ENCODE measurements at places on chromosomes 2 and 18.

DNA sequence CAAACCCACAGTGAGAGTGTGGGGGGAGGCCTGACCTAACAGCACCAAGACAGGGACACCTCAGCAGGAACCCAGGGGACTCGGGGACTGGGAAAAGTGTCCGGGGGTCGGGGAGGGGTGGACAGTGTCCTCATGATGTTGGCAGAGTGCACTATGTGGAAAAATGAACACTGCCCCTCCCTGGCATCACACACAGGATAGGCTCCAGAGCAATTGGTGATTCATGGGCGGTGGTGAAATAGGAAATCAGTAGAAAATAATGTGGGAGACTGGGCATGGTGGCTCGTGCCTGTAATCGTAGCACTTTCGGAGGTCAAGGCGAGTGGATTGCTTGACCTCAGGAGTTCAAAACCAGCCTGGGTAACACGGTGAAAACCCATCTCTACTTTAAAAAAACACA is 3.6 kb upstream of the ANO7 start:
- no peak for DNase-seq

- peak; percentile 23 for DNase-seq
Measured at GRCh38 chr2:39492095-39492590, 55.1 kb upstream of the MAP4K3 start.

- no peak for DNase-seq
Measured at GRCh38 chr2:112001136-112001715, 53.8 kb upstream of the TMEM87B start.

- DNase-seq, result no peak
Measured at GRCh38 chr2:100211521-100211920, 69.1 kb upstream of the AFF3 start.

DNA sequence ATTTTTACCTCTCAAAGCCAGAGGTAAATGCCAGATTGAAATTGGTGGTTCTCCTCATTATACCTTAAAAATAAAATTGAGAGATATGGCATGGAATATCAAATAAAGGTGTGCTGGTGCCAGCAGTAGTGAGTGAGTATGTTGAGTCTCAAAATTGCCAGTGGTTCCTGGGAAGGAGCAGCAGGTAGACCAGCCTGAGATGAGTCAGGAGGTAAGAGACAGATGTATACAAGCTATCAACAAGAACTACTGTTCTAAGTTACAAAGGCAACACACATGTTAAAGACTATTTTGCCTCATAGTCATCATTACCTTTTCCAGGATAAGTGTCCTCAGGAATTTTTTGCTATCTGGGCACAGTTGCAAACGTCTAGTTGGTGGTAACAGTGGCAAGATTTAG is 1.3 kb upstream of the UPP2 start:
- DNase-seq, result no peak

DNA sequence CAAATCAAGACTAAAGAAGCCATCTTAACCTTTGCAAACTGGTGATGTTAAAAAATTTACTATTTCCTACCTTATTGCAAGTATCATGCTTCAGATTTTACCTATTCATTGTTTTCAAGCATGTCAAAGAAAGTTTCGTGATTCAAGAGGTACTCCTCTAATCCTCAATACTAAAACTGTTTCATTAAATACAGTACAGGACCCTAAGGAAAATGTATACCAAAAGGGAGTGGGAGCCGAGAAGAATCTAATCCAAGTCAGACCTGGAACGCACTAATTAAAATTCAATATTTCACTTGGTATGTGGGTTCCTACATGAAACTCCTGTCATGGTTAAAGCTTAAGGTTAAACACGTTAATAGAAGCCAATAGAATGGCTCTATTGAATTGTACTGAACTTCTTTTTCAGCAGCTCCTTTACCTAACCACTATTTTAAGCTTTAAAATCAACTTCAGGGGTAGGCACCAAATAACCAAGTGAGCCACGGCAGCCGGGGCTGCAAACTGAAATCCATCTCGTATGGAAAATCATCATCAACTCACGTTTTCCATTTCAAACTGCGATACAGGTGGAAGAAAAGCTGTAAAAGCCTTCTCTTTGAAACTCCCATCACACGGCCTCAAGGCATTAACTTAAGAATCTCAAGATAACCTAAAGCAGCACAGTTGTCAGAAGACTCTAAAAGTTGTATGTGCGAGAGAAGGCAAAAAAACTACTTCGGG is 188.8 kb downstream of the ZEB2 start:
- DNase-seq, result no peak

- no peak for DNase-seq
Measured at GRCh38 chr18:25010623-25011374, 341.2 kb downstream of the ZNF521 start.

DNA sequence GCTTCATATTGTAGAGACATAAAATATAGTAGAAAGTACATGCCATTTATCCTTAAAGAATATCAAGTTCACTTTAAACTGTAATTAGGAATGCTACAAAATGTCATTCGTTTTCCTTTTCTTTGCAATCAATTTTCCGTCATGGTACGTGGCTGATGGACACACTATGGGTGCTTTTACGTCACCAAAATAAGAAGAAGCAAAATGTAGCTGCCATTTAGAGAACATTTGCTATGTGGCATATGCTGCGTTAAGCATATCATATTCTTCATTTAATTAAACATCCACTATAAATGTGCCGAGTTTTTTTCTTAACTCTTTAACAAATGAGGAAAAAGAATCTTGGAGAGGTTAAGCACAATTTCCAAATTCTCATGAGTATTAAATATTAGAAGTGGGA is 1358.5 kb upstream of the NXPH2 start:
- no peak for DNase-seq

DNA sequence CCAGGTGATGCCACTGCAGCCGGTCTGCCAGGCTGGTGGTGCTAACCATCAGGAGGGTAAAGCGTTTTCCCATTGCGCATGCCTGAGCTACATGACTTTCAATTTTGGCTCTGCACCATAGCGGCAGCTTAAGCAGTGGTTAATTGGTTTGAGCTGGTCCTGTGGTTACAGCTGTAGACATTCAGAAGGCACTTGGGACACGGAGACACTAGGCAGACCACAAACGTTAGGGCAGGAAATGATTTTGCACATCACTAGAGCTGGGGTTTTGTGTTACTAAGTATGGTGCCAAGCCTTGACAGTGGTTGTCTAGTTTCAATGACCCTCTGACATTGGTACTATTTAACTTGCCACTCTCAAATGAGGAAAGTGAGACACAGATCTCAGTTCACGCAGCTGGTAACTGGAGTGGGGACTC is 28.9 kb upstream of the CNOT11 start:
- peak; percentile 37 for DNase-seq

- no peak for DNase-seq
Measured at GRCh38 chr2:172090044-172090961, 5.0 kb downstream of the DLX1 start.

DNA sequence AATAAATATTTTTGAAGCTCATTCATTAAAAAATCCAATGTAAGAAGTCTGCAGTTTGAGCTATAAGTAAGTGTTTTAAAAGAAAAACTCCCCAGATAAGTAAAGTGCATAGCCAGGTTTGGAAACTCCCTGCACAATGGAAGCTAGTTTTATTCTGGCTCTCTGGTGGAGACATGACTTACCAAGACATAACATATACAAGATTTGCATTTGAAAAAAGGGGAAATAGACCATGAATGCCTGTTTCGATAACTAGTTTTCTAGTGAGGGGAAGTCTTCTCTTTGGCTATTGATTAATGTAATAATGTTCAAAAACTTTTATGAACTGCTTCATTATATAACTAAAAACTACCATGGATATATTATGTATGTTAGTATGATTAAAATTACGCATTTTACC is 435.2 kb downstream of the ARHGAP15 start:
- DNase-seq, result no peak

- no peak for DNase-seq
Measured at GRCh38 chr2:224163566-224164307, 124.7 kb upstream of the SERPINE2 start.

- DNase-seq, result no peak
Measured at GRCh38 chr2:9549420-9549819, 6.2 kb downstream of the ADAM17 start.

DNA sequence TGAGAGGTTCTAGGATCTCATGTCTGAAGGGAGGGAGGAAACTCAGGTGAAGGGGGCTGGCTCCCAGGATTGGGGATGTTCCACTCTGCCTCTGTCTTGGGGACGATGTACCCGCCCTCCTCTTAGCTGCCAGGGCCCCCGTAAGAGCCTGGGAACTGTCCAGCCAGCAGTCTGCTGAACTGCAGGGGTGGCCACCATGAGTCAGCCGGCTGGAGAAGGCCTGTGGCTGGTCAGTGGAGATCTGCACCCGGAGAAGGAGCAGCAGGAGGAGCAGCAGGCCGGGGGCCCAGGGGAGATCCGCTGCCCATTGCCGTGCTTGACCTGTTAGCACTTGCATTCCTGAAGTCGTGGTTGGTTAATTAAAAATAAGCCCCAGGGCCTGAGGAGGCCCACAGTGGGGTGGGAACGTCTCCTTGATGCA is 180.3 kb downstream of the TFCP2L1 start:
- no peak for DNase-seq

DNA sequence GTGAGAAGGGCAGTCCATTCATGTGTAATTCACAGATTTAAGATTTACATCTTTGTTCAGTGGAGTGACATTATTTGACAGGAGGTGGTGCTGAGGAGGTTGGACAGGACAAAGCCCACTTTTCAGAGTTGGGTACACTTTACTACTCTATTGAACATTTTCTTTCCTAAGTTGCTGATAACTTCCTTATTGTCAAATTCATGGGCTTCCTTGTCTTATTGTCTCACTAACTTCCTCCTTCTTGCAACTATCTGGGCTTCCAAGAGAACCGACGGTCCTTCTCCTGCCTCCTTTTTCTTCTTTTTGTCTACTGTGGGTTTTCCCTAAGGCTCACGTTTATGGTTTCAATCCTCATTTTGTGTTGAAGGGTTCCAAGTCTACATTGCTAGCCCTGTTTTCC is 67.7 kb upstream of the DNMT3A start:
- DNase-seq, result no peak

DNA sequence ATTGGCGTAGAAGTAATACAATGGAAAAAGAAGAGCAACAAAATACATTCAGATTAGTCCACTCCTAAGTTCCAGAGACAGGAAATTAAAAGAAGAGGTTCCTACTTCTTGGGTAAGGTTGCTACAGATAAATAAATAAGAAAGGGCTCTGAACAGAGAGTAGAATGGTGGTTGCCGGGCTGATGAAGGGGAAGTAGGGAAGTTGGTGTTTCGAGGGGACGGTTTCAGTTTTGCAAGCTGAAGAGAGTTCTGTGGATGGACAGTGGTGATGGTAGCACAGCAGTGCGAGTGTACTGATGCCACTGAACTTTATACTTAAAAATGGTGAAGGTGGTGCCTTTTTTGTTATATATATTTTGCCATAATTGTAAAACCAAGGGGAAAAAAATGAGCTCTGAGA is 48.2 kb downstream of the CABYR start:
- DNase-seq, result no peak

- DNase-seq, result no peak
Measured at GRCh38 chr2:181992776-181993175, 7.1 kb downstream of the PPP1R1C start.

GRCh38 chr18:9737006-9737405 is 28.9 kb downstream of the RAB31 start:
- no peak for DNase-seq

GRCh38 chr18:13258921-13259320 is 40.4 kb downstream of the LDLRAD4 start:
- no peak for DNase-seq

DNA sequence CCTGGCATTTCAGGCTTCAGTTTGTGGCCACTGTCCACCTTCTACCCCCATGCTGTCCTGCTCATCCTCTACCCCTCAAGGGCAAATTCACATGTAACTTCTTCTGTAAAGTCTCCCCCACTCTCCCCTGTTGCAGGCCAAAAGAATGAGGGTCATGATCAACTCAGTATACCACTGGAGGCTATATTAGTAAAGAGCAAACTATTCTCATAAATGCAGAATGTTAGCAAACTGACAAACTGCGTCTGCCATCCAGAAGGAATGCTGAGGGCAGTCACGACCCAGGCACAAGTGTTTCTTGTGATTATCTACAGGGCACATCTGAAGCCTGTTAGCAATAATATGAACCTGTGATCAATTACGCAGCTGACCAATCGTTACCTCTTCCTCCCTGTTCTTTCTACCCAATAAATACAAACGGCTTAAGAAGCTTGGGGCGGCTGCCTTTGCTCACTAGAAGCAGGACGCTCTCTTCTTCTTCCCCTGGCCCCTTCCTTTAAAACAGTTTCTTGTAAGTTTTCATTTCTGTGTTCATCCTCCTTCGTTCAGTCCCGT is 58.3 kb downstream of the SEPTIN10 start:
- DNase-seq, result no peak

GRCh38 chr18:54357082-54357659 is 487 bp downstream of the STARD6 start:
- DNase-seq, result no peak

DNA sequence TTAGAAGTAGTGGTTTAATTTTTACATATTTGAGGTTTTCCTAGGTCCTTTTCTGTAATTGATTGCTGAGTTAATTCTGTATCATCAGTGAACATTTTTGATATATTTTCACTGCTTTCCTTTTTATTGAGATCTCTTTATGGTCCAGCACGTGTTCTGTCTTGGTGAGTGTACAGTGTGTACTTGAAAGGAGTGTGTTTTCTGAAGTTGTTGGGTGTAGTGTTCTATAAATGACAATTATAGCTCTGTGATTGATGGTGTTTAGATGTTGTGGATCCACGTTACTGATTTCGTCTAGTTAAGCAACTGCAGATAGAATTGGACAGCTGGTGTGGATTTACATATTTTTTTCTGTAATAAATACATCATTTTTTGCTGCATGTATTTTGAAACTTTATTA is 32.7 kb downstream of the AGFG1 start:
- no peak for DNase-seq

DNA sequence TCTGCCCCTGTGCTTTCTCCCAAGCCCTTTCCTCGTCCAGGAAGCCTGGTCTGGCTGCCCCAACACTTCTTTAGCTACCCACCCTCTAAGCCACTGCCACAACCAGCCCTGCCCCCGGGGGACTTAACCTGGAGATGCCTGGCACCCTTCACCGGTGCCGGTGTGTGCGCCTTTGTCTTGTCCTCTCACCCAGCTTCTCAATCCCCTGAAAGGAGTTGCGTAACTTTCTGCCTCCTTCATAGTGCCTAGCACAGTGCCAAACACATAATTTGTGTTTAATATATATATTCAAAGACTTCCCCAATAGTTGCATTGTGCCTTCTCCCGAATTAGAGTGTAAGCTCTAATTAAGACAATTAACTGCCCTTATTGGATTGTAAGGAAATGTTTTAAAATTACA is 70.6 kb downstream of the ALK start:
- DNase-seq, result no peak

GRCh38 chr2:33314541-33314940 is 161.9 kb upstream of the RASGRP3 start:
- DNase-seq, result no peak

DNA sequence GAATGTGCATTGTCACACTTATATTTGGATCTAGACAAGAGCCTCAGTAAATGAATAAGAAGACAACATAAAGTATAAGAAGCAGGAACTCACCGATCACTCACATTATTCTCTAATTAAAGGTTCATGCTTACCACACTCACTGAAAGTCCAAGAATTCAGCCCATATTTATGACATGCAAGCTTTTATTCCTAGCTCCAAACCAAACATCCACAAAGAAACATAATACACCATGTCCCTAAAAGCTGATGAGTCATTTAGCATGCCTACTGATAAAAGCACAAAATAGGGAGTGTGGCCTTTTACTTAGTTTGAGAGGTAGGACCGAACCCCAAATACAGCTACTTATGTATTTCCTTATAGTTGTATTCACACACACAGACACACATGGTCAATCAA is 1094.6 kb upstream of the CDH2 start:
- DNase-seq, result no peak

GRCh38 chr18:3874581-3874980 is 424.6 kb downstream of the TGIF1 start:
- no peak for DNase-seq
